ENCODE measurements at places on chromosomes 7 and 10.
A peak's percentile ranks its signal among the peaks of the same experiment; 100 is the strongest.

DNA sequence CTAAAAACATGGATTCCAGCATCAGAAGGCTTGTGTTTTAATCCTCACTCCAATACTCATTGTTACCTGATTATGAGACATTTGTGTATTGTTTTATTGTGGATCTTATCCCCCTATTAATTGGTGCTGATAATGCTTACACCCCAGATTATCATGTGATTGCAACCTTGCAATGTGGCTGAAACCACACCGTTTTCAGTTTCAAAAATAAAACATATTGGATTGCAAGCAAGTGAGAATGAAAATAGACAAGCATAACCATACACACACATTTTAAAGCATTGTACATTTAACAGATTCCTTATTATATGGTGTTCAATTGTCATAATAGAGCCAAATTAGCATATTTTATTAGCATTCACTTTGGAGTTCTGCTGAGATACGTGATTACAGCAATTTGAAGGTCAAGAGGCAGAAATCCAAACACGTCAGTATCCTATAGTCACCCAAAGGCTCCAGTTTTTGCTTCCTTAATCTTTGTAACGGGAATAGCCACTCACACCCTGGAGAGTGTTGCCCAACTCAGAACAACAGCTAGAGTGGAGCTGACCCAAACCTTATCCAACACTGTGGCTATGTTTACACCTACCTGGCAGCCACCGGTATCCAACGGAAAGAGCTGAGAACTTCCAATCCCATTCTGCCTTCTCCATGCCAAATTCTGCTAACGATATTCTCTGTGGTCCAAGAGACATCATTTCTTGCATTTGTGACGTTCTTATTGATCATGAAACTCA, 317.1 kb upstream of the KLF6 start:
- no peak for DNase-seq

GRCh38 chr7:7434329-7434728, 101.3 kb downstream of the COL28A1 start:
- DNase-seq: no peak

- no peak for DNase-seq
These were observed 17.7 kb downstream of the ABCA13 start for GRCh38 chr7:48188776-48189520.

DNA sequence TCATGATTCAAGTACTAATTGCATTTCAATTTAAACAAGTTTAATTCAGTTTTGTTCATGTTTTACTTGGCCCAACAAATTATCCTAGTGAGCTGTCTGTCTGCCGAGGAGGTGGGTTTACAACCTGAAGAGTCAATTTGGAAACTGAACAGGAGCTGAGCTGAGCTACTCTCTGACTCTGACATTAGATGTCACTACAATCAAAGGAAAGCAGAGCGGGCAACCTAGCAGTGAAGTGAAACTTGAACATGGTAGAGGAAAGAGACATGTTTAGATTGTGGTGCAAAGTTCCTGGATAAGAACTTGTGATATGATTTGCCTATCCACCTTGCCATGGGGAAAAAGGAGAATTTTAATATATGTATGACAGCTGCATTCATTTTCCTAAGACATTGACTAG, 9.6 kb upstream of the AGR3 start:
- no peak for DNase-seq

GRCh38 chr10:47182934-47183703, 116.9 kb upstream of the GDF10 start:
- no peak for DNase-seq

DNA sequence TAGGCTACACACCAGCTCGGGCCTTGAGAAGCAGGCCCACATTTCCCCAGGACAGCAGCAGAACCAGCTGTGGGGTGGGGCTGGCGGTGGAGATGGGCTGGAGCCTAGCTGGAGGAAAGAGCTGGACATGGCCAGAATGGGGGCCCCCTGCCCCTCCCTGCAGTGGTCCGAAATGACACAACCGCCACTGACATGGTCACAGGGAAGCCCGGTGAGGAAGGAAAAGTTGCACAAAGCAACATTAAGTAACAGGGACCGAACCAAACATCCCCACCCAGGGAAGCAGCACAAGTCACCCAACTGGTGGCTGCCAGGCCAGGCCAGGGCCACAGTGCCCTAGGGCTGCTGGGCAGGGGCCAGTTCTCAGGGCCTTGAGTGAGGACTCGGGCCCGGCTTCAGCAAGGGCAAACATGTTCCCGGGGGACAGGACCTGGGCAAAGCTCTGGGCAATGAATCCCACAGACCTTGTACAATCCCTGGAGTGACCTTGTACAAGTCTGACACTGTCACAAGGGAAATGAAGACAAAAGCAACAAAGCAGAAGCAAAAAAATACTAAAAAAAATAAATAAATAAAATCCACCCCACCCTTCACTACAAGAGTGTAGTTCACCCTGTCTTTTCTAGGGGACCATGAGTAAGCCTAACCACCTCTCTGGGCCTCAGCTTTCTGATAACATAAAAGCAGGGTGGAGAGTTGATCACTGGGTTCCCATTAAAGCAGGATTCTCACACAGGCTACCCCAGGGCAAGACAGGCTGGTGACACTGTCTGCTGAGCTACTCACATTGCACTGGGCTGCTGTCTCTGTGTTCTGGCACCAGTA, 33.0 kb downstream of the PSAP start:
- no peak for DNase-seq

GRCh38 chr10:129415215-129416140, 51.6 kb upstream of the MGMT start:
- DNase-seq: peak; percentile 24

DNA sequence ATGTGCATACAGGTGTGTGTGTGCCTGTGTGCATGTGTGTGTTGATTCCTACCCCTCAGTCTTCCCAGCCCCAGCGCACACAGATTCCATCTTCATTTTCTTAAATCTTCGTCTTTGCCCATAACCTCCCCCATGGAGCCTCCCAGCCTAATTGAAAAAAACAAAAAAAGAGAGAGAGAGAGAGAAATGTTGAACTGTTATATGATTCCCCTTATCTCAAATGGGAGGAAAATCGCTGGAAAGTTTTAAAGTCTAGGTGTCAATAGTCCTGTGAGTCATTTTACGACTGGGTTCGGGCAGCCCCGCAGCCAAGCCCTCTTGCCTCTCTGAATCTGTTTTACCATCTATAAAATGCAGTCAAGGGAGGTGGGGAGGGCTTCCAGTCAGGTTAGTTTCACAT, 60.9 kb downstream of the SPOCK2 start:
- no peak for DNase-seq

DNA sequence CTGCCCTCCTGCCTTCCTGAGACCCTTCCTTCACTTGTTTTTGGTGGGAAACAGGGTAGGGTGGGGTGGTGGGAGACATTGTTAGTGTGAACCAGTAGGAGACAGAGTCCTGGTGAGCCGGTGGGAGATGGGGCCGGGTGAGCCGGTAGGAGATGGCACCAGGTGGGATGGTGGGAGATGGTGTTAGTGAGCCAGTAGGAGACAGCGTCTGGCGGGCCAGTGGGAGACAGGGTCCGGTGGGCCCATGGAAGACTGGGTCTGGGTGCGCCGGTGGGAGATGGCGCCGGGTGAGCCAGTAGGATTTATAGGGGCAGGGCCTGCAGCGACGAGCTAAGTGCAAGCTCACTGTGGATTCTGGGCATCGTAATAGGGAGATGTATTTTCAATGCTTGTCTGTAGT, 116.8 kb downstream of the TRRAP start:
- DNase-seq: no peak

GRCh38 chr7:156160811-156161210, 348.5 kb upstream of the SHH start:
- peak; percentile 34 for DNase-seq

GRCh38 chr10:17497446-17498030, 43.1 kb upstream of the ST8SIA6 start:
- DNase-seq: no peak

- no peak for DNase-seq
These were observed 396.5 kb upstream of the VWC2 start for GRCh38 chr7:49376817-49377375.

DNA sequence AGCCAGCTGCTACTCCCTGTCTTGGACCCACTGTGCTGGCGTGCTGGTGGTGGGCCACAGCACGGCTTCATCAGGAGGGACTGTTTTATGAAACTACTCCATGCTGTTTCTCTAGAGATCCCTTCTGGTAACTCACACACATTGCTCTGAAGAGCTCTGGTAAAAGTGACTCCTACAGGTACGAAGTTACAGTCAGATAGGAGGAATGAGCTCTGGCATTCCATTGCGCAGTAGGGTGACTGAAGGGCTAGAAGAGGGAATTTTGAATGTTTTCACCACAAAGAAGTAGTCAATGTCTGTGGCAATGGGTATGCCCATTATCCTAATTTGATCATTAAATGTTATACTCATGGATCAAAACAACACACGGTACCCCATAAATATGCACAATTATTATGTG, 609 bp downstream of the MAT1A start:
- no peak for DNase-seq

- DNase-seq: no peak
These were observed 95.4 kb upstream of the INSIG1 start for GRCh38 chr7:155202106-155202871.

DNA sequence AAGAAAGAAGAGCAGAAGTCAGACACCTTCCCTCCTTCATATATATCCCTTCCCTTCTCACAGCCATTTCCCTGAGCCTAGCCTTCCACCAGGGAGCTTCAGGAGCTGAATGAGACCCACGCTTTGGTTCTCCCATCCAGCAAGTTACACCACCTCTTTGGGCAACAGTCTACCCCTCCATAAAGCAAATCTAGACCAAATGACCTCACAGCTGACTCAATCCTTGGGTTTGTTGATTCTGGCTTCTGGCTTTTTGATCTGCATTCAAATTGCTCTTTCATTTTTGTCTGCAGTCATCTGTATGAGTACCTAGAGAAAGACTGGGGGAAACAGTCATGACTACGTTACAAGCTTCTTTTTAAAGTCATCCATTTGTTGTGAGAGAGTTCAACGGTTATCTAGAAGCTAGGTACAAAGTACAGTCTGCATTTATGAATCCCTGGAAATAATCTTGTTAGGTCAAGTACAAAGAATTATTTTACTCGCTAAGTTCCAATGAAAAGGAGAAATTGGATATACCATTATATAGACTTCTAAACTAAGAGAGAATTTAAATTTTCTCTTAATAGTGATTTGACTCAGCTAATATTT, 86.3 kb downstream of the RAB11FIP2 start:
- no peak for DNase-seq

DNA sequence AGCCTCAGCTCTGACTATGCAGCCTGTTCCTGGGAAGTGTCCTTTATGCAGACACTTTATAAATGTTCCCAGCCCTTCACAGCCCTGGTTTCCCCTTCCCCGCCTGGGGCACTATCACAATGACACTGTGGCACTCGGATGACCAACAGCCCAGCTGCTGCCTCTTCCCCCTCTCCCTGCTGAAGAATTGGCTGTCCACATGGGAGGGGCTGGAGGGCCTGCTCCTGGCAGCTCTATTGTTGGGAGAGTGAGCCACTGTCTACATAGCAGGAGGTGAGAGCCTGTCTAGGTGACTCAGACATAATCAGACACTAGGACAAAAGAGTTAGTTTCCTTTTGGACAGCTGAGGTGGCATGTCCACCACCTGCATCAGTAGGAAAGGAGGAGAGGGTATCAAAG, 437.5 kb downstream of the PLXNA4 start:
- no peak for DNase-seq

DNA sequence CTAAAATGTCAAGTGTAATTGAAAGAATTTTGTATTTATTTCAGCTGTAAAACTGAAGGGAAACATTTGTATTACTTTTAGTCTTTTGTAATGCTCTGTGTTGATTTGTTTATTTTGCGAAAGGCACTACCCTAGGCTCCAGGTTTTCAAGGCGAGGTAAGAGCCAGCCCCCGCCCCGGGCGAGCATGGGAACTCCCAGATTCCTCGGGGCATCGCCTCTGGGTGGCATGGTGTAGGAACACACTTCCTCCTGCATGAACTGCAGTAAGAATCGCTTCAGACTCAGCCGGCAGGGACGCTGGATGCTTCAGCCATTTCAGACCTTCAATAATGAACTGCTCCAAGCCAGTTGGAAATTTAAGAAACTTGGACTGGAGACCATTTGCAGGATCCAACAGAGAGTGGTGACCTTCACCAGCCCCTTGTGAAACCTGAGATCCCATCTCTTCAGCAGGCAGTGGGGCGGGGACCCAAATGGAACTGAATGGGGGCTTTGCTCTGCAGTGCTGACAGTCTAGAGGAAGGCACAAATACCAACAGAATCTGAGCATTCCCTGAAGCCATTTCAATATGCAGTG, 544.3 kb upstream of the MGMT start:
- no peak for DNase-seq

DNA sequence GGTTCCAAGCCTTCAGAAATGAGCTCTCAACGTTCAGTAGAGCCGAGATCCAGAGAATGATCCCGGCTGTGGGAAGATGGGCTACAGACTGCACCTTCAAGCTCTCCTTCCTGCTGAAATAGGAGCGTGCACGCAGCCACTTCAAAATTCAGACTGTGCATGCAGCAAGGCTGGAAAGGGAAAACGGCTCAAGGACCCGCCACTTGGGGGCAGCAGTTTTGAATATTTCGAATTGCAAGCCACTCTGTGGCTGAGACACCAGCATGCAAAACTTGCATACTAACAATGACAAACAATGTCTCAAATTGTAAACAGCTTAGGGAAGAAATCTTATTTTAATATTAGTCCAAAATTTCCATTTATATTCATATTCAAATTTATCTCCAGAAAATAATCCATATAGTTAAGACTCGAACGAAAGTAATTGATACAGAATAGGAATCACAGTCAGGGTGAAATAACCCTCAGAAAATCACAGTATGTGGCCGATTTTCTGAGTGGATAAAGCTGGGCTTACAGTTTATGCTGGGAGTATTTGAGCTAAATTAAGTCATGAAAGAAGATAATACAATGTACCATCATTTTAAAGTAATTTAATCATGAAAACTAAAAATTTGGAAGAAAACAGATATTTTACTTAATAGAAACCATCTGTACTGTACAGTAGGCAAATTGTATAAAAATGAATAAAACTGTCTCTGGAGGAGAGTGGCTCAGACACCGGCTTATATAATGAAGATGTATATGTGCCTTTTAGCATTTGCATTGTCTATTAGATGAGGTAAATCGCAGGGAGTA, 137.9 kb upstream of the MKI67 start:
- peak; percentile 36 for DNase-seq

DNA sequence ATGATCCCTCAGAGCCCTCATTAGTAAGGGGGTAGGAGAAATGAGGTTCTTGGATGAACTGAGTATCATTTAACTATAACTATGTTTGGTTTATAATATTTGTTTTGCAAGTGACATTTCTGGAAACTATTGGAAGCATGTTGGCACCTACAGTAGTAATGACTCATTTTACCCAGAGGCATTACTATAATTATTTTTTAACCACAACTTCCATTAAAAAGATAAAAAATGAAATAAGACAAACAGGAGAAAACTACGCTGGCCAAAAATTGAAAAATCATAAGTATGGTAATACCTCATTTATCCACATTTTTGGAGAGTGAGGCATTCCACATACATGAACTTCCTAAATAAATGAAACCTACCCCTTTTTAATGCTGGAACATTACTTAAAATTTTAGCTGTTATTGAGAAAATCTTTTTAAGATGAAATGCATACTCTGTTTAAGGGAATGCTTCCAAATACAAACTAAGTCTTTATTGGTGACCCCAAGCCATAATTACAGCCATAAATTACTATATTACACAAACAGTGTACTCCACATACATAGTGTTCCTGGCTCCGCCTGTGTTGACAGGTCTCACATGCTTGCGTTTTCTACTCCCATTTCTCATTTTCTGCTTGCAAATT, 84.6 kb upstream of the CAPZA2 start:
- no peak for DNase-seq
